AG09309 (cell line): ENCODE measurements at places on chromosomes 3 and 15.

- peak; percentile 92 for DNase-seq
Observed at GRCh38 chr3:125062904-125063618, 7.3 kb upstream of the HEG1 start.

- no peak for DNase-seq
Observed at GRCh38 chr3:25038922-25039321, 389.1 kb upstream of the RARB start.

GRCh38 chr3:44561076-44561475 lies 6.1 kb downstream of the ZKSCAN7 start:
- DNase-seq = no peak

DNA sequence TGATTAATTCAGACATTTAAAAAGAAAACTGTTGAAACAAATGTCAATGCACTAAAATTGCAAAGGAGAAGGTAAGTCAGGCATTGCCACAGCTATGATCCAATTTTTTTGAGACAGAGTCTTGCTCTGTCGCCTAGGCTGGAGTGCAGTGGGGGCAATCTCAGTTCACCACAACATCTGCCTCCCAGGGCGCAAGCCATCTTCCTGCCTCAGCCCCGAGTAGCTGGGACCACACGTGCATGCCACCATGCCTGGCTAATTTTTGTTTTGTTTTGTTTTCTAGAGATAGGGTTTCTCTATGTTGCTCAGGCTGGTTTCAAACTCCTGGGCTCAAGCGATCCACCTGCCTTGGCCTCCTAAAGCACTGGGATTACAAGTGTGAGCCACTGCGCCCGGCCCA lies 117.6 kb downstream of the FMN1 start:
- no peak for DNase-seq

- DNase-seq = no peak
Observed at GRCh38 chr3:148366743-148367410, 330.8 kb upstream of the AGTR1 start.

- no peak for DNase-seq
Observed at GRCh38 chr3:34948517-34948916, 690.8 kb upstream of the ARPP21 start.

GRCh38 chr15:20409247-20409646 lies 132.4 kb downstream of the GOLGA6L6 start:
- DNase-seq = no peak

DNA sequence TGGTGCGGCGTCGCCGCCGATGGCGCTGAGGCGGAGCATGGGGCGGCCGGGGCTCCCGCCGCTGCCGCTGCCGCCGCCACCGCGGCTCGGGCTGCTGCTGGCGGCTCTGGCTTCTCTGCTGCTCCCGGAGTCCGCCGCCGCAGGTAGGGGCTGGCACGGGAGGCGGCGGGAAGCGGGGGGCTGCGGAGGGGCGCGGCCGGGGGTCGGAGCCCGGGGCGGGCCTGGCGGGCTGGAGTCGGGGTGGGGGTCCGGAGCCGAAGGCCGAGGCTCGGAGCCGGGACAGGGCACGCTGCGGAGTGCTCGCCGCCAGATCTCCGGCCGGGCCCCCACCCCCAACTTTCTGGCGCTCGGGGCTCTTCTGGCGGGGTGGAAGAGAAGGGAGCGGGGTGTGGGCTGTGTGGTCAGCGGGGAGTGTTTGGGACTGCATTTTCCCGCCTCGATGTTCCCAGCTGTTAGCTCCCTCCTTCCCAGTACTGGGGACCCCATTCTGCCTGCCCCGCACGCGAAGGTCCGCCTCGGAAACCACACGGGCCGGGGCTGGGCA lies 299 bp downstream of the TYRO3 start:
- DNase-seq = no peak

- no peak for DNase-seq
Observed at GRCh38 chr3:126995254-126995780, 12.4 kb downstream of the PLXNA1 start.
